Stimulated activated CD8-positive, alpha-beta memory T cell treated with anti-CD3 and anti-CD28 coated beads, Interleukin-15, amount 100 ng/mL, for 4 hours (primary cell): ENCODE measurements at places on chromosomes 7 and 10.

DNA sequence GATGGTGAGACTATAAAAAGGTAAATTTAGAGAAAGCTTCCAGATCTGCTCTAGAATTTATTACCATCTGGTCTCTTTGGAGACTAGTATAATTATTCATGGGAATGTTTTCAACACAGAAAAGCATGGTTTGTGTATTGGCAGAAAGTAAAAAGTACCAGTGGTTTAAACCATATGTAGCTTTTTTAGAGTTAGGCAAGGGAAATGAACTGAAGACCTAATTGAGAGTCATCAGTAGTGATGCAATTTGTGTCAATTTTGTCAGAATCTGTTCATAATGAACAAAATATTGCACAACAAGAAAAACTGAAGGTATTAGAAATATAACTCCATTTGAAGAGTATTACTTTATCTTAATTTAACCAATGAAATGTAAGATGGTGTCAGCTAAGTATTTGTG, 181.4 kb downstream of the ADK start:
- no peak for DNase-seq

DNA sequence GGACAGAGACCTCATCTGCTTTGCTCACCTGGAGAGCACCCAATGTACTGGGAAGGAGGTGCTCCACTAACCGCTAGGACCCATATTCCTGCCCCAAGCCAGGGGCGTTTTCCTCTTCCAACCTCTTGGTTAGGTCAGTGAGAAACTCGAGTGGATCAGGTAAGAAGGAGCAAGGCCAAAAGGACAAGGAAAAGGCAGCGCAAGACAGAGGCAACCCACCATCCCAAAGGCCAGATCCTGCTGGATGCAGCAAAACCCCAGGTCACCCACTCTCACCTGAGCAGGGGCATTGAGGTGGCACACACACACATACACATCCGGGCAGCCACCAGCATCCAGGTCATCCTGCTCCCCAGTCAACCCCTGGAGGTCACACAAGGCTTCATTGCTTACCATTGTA, 105.1 kb downstream of the GRID1 start:
- no peak for DNase-seq

GRCh38 chr7:109343678-109344077, 774.0 kb downstream of the DNAJB9 start:
- no peak for DNase-seq

GRCh38 chr10:121696854-121697253, 98.6 kb upstream of the FGFR2 start:
- no peak for DNase-seq

DNA sequence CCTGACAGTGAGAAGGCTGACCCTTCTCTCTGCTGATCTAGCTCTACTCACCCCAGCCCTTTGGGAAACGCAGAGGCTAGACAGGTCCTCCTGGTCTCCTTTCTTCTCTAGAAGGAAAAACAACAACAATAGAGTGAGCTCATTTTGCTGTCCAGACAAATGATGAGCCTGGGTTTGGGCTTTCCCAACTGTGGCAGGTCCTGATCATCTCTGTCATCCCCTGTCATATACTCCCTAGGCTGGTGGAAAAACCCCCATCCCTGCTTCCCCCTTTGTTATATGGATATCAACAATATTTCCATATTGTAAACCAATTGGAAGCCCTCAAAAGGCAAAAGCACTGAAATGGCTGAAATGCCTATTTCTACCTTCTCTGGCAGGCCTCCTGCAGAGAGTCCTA, 9.2 kb upstream of the DDIT4 start:
- no peak for DNase-seq

GRCh38 chr10:103648636-103649532, 155.4 kb downstream of the NEURL1 start:
- no peak for DNase-seq

DNA sequence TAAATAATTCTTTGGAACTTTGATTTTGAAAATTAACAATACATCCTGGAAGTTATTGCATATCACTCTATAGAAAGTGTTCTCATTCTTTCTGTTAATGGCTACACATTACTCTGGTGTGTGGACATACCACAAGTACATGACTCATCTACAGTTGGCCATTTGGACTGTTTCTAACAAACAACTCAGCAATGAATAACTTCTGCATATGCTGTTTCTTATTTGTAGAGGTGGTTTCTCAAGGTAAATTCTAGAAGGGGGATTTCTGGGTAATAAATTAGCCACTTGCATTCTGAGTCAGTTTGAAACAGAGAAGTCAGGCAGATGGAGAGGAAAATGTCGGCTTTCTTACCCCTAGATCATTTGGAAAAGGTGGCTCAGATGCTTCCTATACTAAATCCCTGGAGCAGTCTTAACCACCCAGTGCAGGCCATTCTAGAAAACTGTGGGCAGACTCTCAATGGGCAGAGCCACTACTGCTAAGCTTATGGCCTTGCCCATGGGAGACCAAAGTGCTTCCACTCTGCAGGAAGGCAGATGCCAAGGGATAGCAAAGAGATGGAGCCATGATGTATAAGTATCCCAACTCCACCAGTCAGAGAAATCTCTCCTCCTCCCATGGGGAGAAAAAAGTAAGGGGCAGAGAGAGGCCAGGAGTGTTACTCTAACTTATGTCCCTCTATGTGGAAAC, 194.0 kb upstream of the PLPP4 start:
- no peak for DNase-seq

GRCh38 chr7:66539902-66540375, 88.7 kb upstream of the KCTD7 start:
- no peak for DNase-seq

- DNase-seq = no peak
These were observed 314.0 kb upstream of the SEMA3A start for GRCh38 chr7:84508606-84509005.

- no peak for DNase-seq
These were observed 9.9 kb downstream of the ZNF365 start for GRCh38 chr10:62384057-62384446.

- no peak for DNase-seq
These were observed 118.2 kb downstream of the SNX10 start for GRCh38 chr7:26409661-26410547.

GRCh38 chr10:125156739-125157480, 3.5 kb downstream of the CTBP2 start:
- no peak for DNase-seq

GRCh38 chr7:28684650-28685241, 272.4 kb downstream of the CREB5 start:
- DNase-seq = no peak

- DNase-seq = no peak
These were observed 3.6 kb downstream of the CCNY start for GRCh38 chr10:35339942-35340341.

DNA sequence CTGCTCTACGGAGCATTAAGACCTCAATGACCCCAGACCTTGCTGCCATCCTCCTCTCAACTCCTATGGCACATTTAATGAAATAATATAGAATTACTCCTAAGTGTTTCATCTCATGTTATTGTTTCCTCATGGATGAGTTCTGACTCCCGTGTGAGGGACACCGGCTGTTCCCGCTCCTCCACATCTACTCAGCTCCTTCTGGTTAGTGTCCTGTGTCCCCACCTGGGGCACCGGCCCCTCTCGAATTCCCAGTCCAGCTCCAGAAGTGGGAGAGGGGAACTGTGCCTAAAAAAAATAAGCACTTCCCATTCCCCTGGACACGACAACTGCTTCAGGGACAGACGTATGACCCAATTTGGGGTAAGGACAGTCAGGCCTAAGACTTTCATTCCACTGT, 58.3 kb downstream of the PIP4K2A start:
- no peak for DNase-seq
